Activated gamma-delta T cell (primary cell): ENCODE measurements at places on chromosomes 5 and 9.

- DNase-seq: no peak
These were observed 52.1 kb downstream of the C9orf50 start for GRCh38 chr9:129568560-129569501.

GRCh38 chr9:114316605-114317230 is 6.2 kb upstream of the ORM1 start:
- DNase-seq: no peak

DNA sequence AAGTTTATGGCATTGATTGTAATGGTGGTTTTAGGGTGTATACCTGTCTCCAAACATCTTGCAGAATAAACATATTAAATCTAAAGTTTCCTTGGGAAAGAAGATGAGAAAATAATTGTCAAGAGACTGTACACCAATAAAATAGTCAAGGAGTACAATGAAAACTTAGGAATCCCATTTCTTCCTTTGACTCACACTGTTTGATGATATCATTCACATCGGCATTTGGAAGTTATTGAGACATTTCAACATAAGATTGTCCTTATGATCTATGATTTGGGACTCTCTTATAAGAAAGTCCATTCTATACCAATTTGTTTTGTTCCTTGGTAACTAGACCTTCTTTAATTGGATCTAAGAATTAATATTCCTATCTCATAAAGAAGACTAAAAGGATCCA is 482.7 kb downstream of the RAB3C start:
- no peak for DNase-seq

DNA sequence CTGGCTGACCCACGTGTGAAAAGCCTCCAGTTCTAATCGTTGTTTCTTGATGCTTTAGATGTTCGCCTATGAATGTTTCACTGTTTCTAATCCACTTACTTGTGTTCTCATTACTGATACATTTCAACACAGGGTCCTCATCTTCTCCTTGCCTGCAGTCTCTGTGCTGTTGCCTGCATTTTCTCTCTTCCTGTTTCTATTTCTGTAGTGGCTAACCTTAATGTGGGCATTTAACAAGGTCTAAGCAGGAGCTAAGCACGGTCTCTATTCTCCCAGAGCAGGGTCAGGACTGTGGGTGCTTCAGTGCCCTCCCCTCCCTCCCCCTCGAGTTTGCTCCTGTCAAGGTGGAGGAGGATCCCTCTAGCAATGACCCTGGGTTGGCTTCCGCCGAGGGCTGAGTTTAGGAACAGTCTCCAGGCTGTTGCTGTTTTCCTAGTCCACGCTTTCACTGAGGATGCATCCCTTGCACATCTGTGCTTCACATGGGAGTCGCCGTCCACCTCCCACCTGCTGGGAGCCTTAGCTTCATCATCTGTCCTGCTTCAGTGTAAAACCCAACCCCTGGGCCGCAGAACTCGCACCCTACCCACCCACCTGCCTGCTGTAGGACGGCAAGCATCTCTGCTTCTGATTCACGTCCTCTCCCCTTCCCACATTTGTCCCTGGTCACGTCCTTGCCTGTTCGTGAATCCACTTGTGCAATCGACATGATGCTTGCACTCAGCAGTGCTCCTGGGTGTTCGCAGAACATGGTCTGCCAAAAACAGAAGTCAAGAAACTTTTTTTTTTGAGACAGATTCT is 2.4 kb upstream of the EXOC3 start:
- DNase-seq: no peak

DNA sequence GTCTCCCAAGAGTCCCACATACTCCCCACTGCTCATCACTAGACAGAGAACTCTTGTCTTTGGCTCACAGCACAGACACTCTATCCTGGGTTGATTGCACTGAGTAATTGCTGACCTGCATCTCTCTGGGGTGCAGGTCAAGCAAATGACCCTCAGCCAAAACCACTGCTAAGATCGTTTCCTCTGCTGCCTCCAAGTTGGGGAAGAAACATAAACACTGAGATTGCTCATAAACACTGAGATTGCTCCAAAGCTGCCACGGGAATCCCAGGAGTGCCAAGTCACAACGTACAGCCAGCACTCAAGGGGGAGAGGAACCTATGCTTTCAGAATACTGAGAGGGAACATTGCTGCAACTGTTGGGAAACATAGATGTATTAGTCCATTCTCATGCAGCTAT is 1402.1 kb upstream of the ACO1 start:
- DNase-seq: no peak

DNA sequence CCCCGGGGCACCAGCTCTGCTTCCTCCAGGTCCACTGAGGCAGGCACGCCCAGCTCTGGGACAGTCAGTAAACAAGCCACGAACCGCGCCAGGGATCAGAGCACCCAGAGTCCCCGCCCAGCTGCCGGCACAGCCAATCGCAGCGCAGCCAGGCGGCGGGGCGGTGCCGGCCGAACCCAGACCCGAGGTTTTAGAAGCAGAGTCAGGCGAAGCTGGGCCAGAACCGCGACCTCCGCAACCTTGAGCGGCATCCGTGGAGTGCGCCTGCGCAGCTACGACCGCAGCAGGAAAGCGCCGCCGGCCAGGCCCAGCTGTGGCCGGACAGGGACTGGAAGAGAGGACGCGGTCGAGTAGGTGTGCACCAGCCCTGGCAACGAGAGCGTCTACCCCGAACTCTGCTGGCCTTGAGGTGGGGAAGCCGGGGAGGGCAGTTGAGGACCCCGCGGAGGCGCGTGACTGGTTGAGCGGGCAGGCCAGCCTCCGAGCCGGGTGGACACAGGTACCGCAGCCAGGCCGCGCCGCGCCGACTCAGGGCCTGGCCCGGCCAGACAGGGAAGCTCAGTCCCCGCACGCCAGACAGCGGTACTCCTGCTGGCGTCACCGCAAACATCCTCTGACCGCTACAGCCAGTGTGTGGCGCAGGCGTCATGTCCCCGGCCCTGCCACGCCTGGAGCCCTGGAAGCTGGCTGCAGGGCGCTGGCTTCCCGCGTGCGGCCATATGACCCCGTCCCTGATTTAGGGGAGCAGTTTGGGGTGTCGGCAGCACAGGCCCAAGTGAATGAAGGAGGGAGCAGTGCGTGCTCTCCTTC is at the start of gene CTSL:
Gene CTSL (plus strand): TSS at position 220 of the 810 bp plus-strand sequence. CDS start 1,485 bp downstream, outside the sequence.
- DNase-seq: no peak

GRCh38 chr5:158886957-158887356 is 212.8 kb downstream of the EBF1 start:
- no peak for DNase-seq

- DNase-seq: no peak
These were observed 4.2 kb downstream of the CNOT6 start for GRCh38 chr5:180498378-180498777.

DNA sequence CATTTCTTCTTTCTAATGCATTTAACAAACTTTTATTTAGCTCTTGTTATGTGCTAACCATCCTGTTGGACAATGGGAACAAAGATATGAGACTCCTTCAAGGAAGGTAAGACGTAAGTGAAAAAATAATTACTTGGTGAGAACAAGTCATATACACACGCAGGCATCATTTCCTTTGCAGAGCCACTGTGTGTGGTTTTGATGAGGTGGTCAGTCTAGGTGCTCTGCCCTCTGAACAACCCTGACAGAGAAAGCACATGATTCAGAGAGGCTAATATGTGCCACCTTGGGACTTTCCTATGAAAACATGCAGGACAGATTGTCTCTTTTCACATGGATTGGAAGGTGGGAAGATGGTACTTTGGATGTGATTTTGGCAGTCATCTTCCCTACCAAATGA is 1162.5 kb upstream of the DMAC1 start:
- no peak for DNase-seq

DNA sequence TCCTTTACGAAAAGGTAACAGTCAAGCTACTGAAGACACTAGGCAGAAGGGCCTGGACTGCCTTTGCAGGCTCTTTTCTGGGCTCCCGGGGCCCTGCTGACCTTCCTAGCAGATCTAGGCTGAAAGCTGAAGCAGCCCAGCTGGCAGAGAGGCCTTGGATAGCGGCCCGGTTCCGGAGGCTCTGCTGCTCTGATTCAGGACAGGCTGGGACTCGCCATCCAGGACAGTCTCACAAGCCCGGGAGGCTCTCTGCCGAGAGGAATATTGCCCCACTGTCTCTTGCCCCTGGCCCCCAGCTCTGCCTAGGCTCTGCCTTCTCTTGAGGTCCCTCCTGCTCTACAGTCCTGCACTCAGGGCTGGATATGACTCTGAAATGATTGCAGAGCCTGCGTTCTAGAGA is 67.8 kb downstream of the PSD2 start:
- no peak for DNase-seq

DNA sequence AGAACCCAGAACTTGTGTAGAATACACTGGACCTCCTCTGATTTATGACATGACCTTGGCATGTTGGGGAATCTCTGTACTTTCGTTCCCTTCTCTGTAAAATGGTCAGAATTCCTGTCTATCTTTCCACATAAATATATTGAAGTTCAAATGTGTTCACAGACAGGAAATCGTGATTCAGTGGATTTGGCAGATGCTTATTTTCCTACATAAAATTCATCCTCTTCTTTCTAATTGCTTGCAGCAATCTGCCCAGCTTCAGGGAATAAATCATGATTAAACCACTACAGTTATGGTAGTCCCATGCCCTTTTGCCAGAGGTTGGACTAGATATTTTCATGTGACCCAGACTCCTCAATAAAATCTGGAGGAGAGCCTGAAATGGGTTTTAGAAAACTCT is 52.1 kb upstream of the ARL15 start:
- no peak for DNase-seq

DNA sequence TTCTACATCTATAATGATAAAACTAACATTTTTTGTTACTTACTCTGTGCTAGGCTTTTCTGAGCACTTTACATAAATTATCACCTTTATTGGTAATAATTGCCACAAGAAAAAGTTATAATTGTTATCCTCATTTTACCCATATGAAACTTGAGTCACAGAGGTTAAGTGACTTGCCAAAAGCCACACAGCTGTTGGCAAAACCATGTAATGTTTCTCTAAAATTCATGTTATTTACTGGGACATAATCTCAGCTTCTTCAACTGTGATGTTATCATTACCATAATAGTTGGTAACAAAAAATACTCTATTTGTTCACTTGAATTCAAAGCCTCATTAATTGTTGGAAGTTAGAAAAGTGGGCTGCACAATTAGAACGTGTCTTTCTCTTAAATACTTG is 437.3 kb downstream of the BRINP1 start:
- DNase-seq: no peak

DNA sequence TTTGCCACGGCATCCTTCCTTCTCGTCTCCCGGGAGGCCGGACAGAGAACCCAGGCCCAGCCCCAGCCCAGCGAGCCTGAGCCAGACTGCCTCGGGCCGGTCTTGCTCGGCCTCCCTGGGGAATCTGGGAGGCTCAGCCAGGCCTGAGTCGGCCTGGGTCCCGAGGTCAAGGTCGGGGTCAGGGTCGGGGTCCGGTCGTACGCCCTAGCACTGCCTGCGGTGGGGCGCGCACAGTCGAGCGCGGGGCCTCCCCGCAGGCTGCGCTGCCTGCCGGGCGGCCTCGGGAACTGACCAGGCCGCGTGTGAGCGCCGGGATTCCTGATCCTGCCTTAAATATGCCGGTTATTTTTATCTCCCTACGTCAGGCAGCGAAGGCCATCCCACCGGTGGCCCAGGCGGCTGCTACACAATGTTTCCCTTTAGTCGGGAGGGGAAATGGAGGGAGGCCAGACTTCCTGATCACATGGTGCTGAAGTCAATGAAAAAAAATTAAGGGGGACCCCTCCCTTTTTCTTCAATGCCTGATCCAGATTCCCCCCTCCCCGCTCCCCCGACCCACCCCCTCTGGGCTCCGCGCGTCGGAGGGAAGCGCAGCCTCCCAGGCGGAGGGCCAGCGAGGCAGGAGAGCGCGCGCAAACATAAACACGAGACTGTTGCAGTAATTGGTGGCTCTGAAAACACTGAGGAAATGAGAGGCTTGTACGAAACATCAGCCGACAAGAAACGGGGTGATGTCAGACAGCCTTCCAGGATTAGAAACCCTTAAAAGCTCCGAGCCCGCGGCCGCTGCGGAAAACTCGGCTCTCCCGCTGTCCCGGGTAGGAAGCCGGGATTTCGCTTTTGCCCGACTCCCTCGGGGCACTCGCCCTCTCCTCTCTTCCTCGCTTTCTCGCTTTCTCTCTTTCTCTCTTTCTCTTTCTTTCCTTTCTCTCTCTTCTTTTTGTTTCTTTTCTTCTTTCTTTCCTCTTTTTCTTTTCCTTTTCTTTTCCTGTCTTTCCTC is 148.2 kb upstream of the KLF4 start:
- no peak for DNase-seq

GRCh38 chr5:16679863-16680262 is 63.1 kb upstream of the RETREG1 start:
- DNase-seq: no peak

- DNase-seq: no peak
These were observed 72.5 kb upstream of the GPR151 start for GRCh38 chr5:146588331-146589027.

DNA sequence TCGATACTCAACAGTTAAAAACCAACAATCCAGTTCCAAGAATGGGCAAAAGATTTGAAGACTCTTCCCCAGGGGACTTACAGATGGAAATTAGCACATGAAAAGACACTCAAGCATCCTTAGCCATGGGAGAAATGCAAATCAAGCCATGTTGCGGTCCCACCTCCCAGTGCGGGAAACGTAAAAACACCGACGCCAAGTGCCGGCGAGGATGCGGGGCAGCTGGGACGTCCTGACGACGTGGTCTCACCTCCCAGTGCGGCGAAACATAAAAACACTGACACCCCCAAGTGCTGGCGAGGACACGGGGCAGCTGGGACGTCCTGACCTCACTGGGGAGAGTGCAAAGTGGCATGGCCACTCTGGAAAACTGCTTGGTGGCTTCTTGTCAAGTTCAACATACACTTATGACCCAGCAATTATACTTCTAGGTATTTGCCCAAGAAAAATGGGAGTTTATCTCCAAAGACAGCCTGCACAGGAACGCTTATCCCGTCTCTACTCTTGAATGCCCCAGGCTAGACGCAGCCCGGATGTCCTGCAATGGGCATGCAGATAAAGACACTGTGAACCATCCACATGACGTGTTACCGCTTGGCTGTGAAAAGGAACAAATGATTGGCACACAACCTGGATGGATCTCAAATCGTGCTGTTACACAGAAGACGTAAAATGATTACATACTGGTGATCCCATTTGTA is 60.1 kb upstream of the UBAC1 start:
- DNase-seq: no peak

GRCh38 chr5:169125571-169125970 is 175.4 kb downstream of the SLIT3 start:
- no peak for DNase-seq

- no peak for DNase-seq
These were observed 165.6 kb upstream of the ZNF462 start for GRCh38 chr9:106697390-106697749.

GRCh38 chr5:59264639-59265245 is 628.8 kb downstream of the PDE4D start:
- DNase-seq: no peak

DNA sequence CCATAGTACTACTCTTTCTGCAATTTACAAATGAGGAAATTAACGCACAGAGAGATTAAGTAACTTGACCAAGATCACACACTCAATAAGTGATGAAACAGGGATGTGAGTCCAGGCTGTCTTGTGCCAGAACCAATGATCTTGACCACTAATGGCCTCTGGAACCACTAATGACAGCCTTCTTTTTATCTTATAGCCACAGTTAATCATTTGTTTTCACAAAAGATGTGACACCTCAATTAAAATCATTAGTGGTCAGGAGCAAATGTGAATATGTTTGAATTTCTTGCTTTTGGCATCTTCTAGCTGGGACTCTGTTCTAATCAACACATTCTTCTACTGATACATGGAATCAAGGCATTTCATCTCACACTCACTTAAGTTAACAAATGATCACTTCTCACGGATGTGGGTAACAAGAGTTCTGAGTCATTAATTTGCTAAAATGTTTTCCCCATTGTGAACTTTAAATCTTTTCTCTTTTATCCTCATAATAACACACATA is 102.7 kb upstream of the CD180 start:
- no peak for DNase-seq

GRCh38 chr9:127858041-127858512 is 3.6 kb upstream of the ENG start:
- no peak for DNase-seq
